Activated CD8-positive, alpha-beta memory T cell treated with anti-CD3 and anti-CD28 coated beads, Interleukin-2, amount 10 ng/mL, durations not matched to agents 7 days and 5 days (primary cell): ENCODE measurements at places on chromosomes 12 and 14.

GRCh38 chr14:70856851-70857495, 47.7 kb upstream of the MAP3K9 start:
- H3K27ac ChIP-seq: no peak overlapping the region
- no peak overlapping the region for H3K4me3 ChIP-seq
- peak; percentile 75 for DNase-seq
- H3K4me1 ChIP-seq: peaks cover 13% of the 10 kb centered on the region
- H3K36me3 ChIP-seq: no peaks in the 10 kb centered on the region

- H3K27me3 ChIP-seq: no peaks in the 10 kb centered on the region
- peaks cover 79% of the 10 kb centered on the region for H3K4me1 ChIP-seq
- H3K36me3 ChIP-seq: peaks cover 43% of the 10 kb centered on the region
- DNase-seq: peak; percentile 66
- peak overlapping the region; percentile 92 for H3K27ac ChIP-seq
These were observed 55.2 kb downstream of the GALNT4 start for GRCh38 chr12:89469361-89469760.

- no peaks in the 10 kb centered on the region for H3K4me1 ChIP-seq
- no peaks in the 10 kb centered on the region for H3K36me3 ChIP-seq
- no peak for DNase-seq
These were observed 777.4 kb downstream of the BCL11B start for GRCh38 chr14:98494582-98494981.

DNA sequence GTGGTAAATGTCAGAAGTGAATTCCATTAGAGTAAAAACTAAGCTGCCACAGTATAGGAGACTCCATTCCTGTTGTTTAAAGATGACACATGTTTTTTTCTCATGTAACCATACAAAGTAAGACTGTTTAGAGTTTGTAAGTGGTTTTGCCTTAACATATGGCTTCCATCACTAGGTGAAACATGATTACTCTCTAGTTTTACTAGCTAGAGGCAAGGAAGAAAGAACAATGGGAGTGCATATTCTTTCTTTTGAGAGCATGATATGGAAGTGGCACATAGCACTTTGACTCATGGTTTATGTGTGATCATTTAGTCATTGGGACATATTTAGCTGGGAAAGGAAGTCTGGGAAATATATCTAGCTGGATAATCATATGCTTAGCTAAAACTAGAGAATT, 7.7 kb downstream of the ATF7IP start:
- peak overlapping the region; percentile 82 for H3K27ac ChIP-seq
- no peak for DNase-seq
- H3K36me3 ChIP-seq: peaks cover 51% of the 10 kb centered on the region
- H3K4me1 ChIP-seq: peaks cover 56% of the 10 kb centered on the region
- no peaks in the 10 kb centered on the region for H3K27me3 ChIP-seq

DNA sequence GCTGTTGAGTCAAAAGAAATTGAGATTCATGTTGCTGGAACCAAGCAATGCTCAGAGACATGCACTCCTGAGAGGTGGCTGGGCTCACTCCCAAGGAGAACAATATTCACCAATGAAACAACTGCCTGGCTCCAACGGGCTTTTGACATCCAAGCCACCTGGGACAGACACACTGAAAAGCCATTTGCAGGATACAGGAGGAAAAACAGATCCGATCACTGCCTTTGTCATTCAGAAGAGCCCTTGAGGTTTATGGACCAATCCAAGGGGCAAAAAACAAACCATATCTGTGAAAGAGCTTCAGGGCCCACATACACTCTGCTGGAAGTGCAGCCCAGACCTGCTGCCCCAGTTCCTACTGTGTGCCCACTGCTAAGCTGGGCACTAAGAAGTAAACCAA, 277.5 kb downstream of the NUAK1 start:
- DNase-seq: no peak
- H3K4me1 ChIP-seq: no peaks in the 10 kb centered on the region
- H3K36me3 ChIP-seq: no peaks in the 10 kb centered on the region
- H3K27ac ChIP-seq: no peak overlapping the region

DNA sequence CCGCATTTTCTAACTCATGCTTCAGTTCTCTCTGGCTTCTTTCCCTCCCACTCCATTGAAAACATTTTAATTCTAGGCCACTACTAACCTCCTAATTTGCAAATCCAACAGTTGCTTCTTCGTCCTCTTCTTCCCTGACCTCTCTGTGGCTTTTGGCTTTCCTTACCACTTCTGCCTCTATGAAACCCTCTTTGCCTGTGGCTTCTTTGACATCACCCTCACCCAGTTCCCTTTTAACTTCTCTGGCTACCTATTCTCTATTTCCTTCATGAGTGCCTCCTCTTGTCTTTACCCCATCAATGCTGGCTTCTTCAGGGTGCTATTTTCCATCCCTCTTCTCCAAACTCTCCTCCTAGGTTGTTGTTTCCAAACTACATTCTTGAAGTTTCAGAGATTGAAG, 4.4 kb upstream of the HCFC2 start:
- H3K27me3 ChIP-seq: peaks cover 42% of the 10 kb centered on the region
- no peak for DNase-seq
- H3K27ac ChIP-seq: no peak overlapping the region
- H3K4me3 ChIP-seq: no peak overlapping the region
- peaks cover 9% of the 10 kb centered on the region for H3K4me1 ChIP-seq

DNA sequence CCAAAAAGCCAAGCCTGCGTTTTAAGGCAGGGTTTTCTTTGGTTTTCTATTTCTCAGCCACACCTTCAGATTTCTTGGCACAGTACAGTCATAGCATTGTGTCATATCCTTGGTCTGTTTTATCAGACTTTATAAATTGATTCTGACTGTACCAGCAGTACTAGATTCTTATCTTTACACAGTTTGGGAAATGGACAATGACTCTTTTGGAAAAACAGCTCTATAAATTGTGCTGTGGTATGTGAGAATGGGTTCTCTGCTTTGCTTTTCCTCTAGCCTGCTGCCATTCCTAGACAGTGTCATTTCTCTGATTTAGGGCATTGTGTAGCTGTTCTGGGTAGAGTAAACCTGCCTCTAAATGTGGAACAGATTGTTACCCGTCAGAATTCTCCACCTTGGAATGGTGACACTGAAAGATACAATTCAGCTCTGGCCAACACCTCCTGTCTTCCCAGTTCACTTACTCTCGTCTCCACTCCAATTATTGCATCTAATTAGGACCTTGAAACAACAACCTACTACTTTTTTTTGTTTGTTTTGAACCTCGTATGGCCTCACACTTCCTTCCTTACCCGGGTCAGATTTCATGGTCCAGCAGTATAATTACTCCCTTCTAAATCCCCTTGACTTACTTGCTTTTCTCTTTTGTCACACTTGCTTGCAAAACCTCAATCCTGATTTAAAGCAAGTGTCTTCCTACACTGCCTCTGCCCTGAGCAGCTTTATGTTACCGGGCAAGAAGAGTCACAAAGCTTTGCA, 226.3 kb downstream of the ERC1 start:
- peaks cover 4% of the 10 kb centered on the region for H3K4me1 ChIP-seq
- no peak for DNase-seq
- no peak overlapping the region for H3K27ac ChIP-seq
- H3K27me3 ChIP-seq: no peaks in the 10 kb centered on the region
- H3K36me3 ChIP-seq: no peaks in the 10 kb centered on the region
- H3K4me3 ChIP-seq: no peak overlapping the region

GRCh38 chr12:98002887-98003493, 512.4 kb upstream of the TMPO start:
- no peak overlapping the region for H3K27ac ChIP-seq
- no peak overlapping the region for H3K4me3 ChIP-seq
- no peaks in the 10 kb centered on the region for H3K36me3 ChIP-seq
- peak; percentile 46 for DNase-seq

DNA sequence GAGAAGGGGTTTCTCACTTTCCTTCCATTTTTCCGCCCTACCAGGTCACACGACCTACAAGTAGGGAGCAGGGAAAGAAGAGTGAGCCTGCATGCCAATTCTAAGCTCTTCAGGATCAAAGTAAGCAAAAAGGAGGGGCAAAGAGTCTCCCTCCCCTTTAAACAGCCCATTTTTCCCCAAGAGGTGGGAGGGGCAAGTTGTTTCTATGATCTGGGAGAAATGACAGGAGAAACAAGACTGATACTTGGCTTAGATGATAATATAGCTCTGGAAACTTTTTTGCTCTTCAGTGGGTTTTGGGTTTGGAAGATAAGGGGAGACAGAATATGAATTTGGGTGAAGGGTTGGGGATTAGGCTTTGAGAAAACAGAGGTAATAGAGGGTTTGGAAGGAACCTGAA, 1.8 kb downstream of the DTX3 start:
- peaks cover 12% of the 10 kb centered on the region for H3K36me3 ChIP-seq
- H3K27me3 ChIP-seq: peaks cover 8% of the 10 kb centered on the region
- no peak for DNase-seq
- peaks cover 21% of the 10 kb centered on the region for H3K4me1 ChIP-seq

DNA sequence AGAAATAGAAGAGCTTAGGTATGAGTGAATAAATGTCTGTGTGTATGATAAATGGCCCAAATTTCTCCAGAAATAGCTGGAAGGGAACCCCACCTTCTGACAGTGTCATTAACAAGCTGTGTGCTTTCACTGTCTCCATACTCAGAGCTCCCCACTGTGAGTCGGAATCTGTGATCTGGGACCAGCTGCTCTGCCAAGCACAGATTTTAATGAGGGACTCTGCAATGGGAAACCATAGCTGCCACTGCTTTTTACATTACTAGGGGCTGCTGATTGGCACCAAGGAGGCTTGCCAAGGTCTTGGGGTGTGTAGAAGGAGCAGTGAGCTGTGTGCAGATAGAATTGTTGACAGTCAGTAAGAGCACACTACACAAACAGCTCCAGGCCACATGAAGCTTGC, 244.2 kb upstream of the CCDC196 start:
- peaks cover 12% of the 10 kb centered on the region for H3K27me3 ChIP-seq
- H3K4me3 ChIP-seq: no peak overlapping the region

GRCh38 chr14:28305938-28306337, 460.6 kb upstream of the FOXG1 start:
- H3K36me3 ChIP-seq: no peaks in the 10 kb centered on the region
- no peaks in the 10 kb centered on the region for H3K4me1 ChIP-seq
- DNase-seq: no peak
- H3K4me3 ChIP-seq: no peak overlapping the region

GRCh38 chr12:120573560-120573959, 7.6 kb downstream of the POP5 start:
- H3K4me3 ChIP-seq: no peak overlapping the region
- H3K36me3 ChIP-seq: peaks cover 63% of the 10 kb centered on the region
- H3K27me3 ChIP-seq: no peaks in the 10 kb centered on the region
- no peak for DNase-seq

- H3K4me3 ChIP-seq: no peak overlapping the region
- no peaks in the 10 kb centered on the region for H3K4me1 ChIP-seq
- no peak for DNase-seq
- no peaks in the 10 kb centered on the region for H3K27me3 ChIP-seq
- H3K36me3 ChIP-seq: no peaks in the 10 kb centered on the region
These were observed 68.7 kb downstream of the SLC35F4 start for GRCh38 chr14:57797160-57797559.

DNA sequence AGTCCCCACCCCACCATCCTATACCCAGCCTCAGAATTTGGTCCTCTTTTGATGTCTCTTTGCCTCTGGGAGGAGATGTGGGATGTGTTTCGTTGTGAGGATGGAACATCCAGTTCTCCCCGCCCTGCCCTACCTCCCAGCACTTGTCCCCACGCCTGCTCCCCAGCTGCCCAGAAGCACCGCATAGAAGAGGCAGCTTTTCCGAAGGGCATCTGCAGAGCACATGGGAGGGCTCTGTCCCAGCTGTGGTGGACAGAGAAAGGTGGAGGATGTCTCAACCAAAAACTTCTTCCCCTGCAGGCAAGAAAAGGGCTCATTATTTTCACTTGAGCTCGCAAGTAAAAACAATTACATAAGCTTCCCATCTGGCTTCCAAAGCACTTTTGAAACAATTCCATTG, 302.6 kb downstream of the PCNX1 start:
- H3K4me3 ChIP-seq: no peak overlapping the region
- H3K4me1 ChIP-seq: peaks cover 13% of the 10 kb centered on the region
- H3K27ac ChIP-seq: no peak overlapping the region
- H3K27me3 ChIP-seq: no peaks in the 10 kb centered on the region
- H3K36me3 ChIP-seq: peaks cover 4% of the 10 kb centered on the region

- no peaks in the 10 kb centered on the region for H3K36me3 ChIP-seq
- H3K27ac ChIP-seq: no peak overlapping the region
- H3K27me3 ChIP-seq: peaks cover 8% of the 10 kb centered on the region
These were observed 5.2 kb downstream of the CCDC85C start for GRCh38 chr14:99598774-99599173.

- H3K36me3 ChIP-seq: peaks cover 1% of the 10 kb centered on the region
- H3K4me3 ChIP-seq: no peak within 1 kb of the TSS
- H3K4me1 ChIP-seq: no peaks in the 10 kb centered on the region
- H3K27me3 ChIP-seq: peaks cover 72% of the 10 kb centered on the region
- H3K27ac ChIP-seq: no peak within 1 kb of the TSS
These were observed at the start of gene NUAK1 for GRCh38 chr12:106138633-106139421. Gene NUAK1, minus strand, starts transcription at chr12:106138954. Its CDS starts 301 bp downstream, at chr12:106138653.

- H3K27ac ChIP-seq: no peak overlapping the region
- no peaks in the 10 kb centered on the region for H3K27me3 ChIP-seq
- peaks cover 18% of the 10 kb centered on the region for H3K36me3 ChIP-seq
- peaks cover 10% of the 10 kb centered on the region for H3K4me1 ChIP-seq
- no peak for DNase-seq
- no peak overlapping the region for H3K4me3 ChIP-seq
These were observed 129.1 kb downstream of the PLXNC1 start for GRCh38 chr12:94277426-94278000.

DNA sequence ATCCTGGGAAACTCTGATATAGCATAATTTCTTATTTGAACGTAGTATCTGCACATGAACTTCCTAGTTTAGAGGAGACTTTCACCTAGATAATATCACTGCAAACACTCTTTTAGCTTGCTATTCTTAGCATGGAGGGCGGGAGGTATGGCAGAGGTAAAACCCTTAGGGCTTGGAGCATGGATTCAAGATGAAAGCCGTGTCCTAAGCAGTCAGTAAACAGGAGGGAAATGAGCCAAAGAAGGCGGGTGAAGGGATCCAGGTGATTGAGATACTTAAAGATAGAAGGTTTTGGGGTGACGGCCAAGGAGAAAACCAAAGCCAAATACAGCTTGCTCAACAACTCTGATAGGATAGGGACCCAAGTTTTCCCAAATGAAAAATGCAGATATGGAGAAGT, 107.1 kb upstream of the BCAT1 start:
- no peak overlapping the region for H3K27ac ChIP-seq
- DNase-seq: no peak
- H3K36me3 ChIP-seq: peaks cover 25% of the 10 kb centered on the region

GRCh38 chr12:70351076-70351475, 15.0 kb upstream of the KCNMB4 start:
- H3K27ac ChIP-seq: no peak overlapping the region
- DNase-seq: no peak
- no peaks in the 10 kb centered on the region for H3K4me1 ChIP-seq
- H3K27me3 ChIP-seq: no peaks in the 10 kb centered on the region

DNA sequence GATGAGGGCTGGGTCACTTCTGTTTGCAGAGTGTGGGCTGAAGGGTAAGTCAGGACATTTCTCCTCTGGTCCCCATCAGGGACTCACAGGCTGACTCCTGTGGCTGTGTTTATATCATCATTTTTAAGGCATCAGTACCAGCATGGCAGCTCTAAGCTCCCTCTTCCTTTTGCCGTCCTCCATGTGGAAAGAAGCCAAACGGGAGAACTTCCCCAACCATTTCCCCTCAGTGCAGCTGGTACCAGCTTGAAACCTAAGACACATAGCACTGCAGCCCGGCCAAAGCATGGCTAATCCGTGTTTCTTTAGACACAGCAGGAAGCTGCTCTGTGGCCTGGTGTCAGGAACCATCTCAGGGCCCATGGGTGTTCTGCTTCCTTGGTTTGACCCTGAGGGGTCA, 31.9 kb upstream of the ATP2A2 start:
- H3K27ac ChIP-seq: no peak overlapping the region
- no peak overlapping the region for H3K4me3 ChIP-seq
- H3K27me3 ChIP-seq: no peaks in the 10 kb centered on the region
- no peaks in the 10 kb centered on the region for H3K36me3 ChIP-seq
